ENCODE measurements at places on chromosomes 1 and 21.
A peak's percentile ranks its signal among the peaks of the same experiment; 100 is the strongest.

DNA sequence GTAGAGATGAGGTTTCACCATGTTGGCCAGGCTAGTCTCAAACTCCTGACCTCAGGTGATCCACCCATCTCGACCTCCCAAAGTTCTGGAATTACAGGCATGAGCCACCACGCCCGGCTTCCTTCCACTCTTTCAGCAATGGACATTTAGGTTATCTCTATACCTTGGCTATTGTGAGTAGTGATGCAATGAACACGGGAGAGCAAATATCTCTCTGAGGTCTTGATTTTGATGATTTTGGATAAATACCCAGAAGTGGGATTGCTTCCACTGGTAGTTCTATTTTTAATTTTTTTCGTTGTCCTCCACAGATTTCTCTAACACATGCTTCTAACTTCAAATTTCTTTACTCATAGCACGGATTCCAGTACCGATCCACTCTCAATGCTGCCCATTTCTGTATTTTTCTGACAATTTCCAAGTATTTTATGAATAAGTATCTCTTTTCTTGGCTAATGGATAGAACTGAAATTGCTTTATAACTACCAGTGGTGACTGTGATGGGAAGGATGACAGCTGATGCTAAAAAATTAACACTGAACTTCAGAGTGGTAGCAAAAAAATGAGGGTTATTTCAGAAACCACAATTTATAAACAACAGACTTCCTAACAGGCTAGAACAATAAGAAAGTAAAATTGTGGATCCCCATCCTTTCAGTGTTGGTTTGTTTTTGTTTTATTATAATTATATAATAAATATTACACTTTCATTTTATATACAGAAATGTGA is 327.5 kb upstream of the RUNX1 start:
- no peak for DNase-seq

DNA sequence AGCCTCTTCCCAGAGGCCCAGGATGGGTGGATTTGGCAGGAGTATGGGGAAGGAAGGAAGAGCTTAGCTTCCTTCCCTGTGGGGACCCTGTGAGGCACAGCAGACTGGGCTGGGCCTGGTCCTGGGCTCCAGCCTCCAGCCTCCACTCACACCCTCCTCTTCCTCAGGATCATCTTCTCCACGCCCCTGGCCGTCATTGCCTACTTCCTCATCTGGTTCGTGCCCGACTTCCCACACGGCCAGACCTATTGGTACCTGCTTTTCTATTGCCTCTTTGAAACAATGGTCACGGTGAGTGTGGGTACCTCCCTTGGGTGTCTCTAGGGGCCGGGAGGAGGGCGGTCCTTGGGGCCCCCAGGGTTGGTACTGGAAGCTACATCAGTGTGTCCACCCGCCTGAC is 10.1 kb downstream of the MFSD2A start:
- DNase-seq = no peak

DNA sequence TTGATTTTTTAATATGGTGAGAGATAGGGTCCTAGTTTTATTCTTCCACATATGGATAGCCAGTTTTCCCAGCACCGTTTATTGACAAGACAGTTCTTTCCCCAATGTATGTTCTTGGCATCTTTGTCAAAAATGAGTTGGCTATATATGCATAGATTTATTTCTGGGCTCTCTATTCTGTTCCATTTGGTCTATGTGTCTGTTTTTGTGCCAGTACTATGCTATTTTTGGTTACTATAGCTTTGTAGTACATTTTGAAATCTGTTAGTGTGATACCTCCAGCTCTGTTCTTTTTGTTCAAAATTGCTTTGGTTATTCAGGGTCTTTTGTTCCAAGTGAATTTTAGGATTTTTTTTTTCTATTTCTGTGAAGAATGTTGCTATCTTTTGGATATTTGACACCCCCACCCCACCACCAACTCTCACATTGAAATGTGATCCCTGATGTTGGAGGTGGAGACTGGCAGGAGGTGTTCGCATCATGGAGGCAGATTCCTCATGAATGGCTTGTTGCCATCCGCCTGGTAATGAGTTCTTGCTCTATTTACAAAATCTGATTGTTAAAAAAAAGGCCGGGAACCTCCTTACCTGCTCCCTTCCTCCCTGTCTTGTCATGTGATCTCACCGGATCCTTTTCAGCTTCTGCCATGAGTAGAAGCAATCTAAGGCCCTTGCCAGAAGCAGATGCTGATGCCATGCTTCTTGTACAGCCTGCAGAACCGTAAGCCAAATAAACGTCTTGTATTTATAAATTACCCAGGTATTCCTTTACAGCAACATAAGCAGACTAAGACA is 54.8 kb upstream of the KRTAP19-8 start:
- DNase-seq = no peak

DNA sequence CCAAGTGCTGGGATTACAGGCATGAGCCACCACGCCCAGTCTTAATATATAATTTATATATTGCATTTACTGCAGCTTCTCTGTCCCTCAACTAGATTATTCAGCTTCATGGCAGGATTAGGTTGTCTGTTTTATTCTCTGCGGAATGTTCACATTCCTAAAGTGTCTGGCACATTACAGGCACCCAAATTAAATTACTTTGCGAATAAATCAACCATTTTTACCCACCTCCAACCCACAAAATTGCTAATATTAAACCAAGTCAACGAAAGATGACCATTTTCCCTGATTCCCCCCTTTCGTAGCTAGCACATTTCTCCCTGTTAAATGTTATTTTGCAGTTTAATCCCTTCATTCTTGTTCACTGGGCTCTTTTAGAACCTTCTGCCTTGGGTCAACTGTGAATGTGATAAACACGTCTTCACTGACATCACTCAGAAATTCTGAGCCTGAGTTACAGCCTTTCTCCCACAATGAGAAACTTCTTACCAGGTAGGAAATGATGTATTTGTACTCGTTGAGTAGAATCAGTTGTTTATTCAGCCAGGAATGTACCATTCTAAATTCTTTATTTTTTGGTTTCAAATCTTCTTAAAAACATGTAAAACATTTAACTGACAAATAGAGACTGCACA is 35.9 kb downstream of the THAP3 start:
- no peak for DNase-seq

GRCh38 chr1:31781756-31782371 is 17.7 kb upstream of the ADGRB2 start:
- DNase-seq = peak; percentile 70

GRCh38 chr1:209854196-209854595 is 26.4 kb downstream of the UTP25 start:
- DNase-seq = no peak

DNA sequence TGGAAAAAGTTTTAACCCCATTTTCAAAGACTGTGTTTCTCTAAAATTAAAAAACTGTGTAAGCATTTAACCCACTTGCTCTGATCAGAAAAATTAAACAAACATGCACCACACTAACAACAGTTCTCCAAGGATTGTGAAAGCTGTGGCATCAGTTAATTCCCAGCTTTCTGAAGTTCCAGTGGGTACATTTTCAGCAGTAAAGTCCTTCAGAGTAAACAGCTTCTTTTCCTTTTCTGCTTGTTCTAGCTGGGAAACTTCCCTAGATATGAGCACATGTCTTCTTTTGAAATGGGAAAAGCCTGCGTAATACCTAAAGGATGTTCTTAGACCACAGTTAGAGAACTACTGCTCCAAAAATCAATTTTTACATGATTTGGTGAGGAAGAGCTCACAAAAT is 11.1 kb downstream of the PRRX1 start:
- no peak for DNase-seq

- no peak for DNase-seq
Observed at GRCh38 chr1:196207612-196208217, 400.5 kb downstream of the KCNT2 start.

DNA sequence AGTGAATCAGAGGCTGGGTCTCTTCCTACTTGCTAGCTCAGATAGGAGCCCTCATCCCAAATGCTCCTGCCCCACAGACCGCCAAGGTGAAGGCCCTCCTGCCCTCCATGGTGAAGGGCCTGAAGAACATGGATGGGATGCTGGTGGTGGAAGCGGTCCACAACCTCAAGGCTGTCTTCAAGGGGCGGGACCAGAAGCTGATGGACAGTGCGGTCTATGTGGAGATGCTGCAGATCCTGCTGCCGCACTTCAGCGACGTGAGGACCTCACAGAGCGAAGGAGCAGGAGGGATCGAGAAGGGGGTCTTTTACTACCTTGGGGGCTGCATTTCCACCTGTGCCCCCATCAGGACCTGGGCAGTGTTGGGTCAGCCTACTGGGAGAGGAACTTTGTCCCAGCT is 14.6 kb upstream of the TTC4 start:
- peak; percentile 15 for DNase-seq

- DNase-seq = no peak
Observed at GRCh38 chr1:3130268-3130667, 61.3 kb downstream of the PRDM16 start.

DNA sequence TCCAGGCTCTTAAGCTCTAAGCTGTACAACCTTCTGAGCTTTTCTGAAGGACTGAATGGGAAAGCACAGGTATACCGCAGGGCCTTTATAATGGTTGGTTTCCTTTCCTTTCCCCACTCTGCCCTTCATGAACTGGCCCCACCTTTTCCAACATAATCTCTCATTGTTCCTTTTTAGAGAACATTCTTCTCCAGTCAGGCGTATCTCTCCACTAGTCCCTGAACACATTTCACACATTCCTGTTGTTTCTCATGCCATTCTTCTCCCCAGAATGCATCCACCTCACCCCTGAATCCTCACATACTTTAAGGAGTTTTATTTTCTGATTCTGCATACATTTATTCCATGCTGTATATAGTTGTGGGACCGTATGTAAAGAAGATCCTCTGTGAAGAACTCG is 41.3 kb downstream of the PGM1 start:
- no peak for DNase-seq

DNA sequence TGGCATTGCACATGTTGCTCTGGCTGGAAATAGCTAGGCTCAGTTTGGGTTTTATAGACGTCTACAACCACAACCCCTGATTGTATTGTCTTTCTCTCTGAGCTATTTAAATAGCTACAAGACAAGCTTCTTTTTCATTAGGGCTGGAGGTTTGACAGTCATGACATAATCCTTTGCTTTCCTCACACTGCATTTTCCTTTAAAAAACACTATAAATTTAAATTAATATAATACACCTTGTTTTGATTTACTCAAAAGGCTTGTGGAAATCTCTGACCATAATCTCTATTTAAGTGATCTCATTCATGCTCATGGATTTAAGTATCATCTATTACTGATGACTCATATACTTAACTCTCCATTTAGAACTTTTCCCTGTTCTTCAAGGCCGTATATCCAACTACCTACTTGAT is 50.4 kb upstream of the PTGFR start:
- DNase-seq = no peak

DNA sequence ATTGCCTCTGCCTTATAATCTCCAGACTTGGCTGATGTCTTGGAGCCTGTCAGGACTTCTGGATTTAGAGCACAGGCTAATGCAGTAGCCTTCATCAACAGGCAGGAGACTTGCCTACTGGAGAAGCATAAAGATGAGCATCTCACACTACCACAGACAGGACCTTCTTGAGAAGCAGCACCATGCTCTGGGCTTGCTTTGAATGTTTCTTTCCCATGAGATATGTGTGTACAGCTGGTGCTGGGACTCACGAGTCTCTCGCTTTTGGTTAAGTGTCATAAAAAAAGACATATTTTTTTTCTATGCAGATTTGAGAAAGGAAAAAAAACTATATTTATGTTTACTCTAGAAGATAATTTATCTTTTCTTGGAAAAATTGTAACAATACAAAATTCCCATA is 671.3 kb downstream of the MRPL39 start:
- no peak for DNase-seq

- DNase-seq = no peak
Observed at GRCh38 chr1:180636138-180636537, 4.3 kb downstream of the XPR1 start.

DNA sequence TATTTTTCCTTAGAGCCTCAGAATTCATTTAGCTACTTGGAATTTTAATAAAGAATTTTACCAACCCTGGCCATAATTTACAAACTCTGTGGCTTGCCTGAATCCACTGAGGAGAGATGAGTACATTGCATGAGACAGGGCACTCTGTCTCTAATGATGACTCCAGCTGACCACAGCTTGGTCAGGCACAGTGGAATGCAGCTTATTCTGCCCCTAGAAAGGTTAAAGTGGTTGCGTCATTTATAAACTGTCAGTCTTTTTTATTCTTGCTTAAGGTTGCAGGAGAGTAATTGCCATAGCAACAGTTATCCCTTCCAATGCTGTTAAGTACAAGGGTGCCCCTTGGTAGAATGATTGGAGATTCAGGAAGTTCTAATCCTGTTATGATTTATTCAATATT is 28.3 kb downstream of the PDE4B start:
- DNase-seq = no peak

DNA sequence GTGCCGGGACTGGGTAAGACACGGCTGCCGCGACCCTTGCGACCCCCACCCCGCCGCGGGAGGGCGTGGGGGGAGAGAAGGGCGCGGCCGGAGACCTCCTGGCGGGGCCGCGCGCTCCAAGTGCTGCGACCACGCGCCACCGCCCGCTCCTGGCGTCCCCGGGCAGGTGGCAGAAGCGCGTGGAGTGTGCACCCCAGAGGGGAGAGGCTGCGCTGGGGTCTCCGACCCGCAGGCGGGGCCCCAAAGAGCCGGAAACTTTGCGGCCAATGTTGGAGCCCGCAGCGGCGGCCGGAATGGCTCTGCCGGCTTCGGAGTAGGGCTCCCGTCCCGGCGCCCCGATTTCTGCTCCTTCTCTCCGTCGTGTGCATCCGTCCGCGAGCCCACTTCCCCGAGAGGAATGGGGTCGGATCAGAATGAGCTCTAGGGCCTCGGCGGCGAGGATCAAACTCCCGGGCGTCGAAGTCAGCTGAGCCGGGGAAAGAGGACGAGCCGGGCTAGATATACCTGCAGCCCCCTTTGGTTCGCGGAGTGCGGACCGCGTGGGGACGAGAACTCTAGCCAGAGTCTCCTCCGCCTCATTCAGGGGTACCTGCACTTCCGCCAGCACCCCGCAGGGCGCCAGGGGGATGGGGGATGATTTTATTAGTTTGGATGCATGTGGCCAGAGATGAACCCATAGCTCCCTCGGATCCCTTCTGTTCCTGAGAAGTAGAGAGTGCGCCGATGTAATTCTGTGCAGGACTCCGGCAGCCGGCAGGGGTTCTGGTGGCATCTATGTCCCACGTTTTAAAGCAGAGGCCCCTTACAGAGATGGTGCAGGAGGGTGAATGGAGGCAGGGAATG is 751 bp downstream of the STUM start:
- no peak for DNase-seq

GRCh38 chr1:109491372-109491771 is 2.5 kb upstream of the CYB561D1 start:
- DNase-seq = no peak

DNA sequence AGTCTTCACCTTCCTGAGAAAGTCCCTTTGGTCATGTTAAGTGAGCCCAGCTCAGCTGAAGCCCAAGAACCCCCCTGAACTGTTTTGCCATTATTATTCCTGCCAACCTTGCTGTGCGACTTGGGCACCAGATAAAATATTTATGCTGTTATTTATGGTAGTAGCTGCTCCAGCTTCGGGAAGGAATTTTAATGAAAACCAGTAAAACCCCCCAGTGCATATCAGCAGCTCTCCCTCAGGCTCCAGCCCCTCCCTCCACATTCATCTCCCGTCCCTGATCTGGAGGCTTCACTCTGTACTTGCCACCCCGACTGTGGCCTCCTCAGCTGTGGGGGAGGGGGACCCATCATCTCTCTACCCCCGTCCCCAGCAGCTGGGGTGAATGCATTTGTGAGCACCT is 12.7 kb downstream of the TTC22 start:
- no peak for DNase-seq

GRCh38 chr1:192980856-192981255 is 78.3 kb downstream of the UCHL5 start:
- no peak for DNase-seq

GRCh38 chr1:75130865-75131564 is 3.2 kb upstream of the LHX8 start:
- DNase-seq = peak; percentile 28
